ENCODE measurements at places on chromosomes 7 and 10.

DNA sequence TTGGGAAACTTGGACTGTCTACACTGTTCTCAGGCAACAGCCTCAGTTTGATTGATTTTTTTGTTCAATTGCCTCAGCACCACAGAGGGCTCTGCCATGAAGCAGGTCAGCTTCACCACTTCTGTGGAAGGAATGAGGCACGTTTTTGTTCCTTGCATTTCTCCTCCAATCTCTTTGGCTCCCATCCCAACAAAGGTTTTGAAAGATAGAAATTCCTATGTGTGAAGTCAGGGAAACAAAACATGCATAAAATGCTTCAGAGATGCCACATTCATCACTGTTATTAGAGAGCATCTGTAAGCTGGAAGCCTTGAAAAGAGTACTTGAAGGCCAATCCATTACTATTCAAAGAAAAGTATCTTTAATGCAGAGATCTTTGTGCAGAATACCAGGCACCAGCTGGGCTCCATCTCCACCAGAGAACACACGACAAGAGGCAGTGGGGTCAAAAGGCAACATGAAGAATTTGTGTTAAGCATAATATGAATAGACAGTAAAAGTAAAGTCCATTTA is 249.1 kb upstream of the LYZL1 start:
- DNase-seq = no peak

GRCh38 chr10:31064348-31064747 is 32.7 kb upstream of the ZNF438 start:
- DNase-seq = no peak

DNA sequence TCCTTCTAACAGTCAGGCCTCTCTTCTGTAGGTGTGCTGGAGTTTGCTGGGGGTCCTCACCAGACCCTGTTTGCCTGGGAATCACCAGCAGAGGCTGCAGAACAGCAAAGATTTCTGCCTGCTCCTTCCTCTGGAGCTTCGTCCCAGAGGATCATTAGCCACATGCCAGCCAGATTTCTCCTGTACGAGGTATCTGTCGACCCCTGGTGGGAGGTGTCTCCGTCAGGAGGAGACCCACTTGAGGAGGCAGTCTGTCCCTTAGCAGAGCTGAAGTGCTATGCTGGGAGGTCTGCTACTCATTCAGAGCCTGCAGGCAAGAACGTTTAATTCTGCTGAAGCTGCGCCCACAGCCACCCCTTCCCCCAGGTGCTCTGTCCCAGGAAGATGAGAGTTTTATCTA is 611.1 kb upstream of the COBL start:
- DNase-seq = no peak

DNA sequence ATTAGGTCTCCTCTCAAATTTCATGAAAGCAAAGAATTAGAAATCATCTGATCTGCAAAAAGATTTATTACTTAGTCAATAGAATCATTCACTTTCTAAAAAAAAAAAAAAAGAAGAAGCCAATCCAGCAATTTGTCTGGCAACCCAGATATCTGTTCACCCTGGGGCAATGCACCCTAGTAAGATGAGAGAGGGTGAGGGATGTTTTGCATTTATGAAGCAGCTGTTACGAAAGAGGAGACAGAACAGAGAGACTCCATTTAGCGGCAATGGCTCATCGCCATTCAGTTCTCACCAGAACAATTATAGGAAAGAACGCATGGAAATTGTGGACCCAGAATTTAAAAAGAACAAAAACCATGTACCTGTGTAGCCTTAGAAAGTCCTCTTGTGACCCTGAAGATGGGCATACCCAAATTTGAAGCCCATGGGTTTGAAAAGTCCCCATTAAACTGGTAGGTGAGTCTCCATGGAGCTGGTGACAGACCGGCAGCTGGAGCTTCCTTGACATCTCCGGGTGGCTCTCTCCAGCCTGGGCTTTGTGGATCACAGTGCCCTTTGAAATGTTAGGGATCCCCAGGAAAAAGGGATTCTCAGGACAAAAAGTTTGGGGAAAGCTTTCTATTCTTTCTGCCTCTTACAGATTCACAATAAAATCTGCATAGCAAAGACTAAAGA is 45.5 kb upstream of the CCDC3 start:
- DNase-seq = no peak

DNA sequence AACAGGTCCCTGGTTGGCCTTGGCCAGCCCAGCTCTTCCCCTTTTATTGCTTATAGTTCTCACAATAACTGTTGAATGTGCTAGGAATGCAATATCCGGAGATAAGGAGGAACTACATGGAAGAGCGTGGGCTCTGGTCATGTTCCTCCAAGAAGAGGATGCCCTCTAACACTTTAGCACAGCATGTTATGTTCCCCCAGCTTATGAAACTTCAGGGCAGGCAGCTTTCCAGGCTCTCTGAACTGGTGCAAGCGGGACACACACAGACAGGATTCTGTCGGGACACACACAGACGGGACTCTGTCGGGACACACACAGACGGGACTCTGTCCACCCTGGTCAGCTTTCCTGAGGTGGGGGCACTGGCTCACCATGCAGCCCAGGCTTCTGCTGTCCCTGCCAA is 141.6 kb downstream of the PKD1L1 start:
- no peak for DNase-seq

DNA sequence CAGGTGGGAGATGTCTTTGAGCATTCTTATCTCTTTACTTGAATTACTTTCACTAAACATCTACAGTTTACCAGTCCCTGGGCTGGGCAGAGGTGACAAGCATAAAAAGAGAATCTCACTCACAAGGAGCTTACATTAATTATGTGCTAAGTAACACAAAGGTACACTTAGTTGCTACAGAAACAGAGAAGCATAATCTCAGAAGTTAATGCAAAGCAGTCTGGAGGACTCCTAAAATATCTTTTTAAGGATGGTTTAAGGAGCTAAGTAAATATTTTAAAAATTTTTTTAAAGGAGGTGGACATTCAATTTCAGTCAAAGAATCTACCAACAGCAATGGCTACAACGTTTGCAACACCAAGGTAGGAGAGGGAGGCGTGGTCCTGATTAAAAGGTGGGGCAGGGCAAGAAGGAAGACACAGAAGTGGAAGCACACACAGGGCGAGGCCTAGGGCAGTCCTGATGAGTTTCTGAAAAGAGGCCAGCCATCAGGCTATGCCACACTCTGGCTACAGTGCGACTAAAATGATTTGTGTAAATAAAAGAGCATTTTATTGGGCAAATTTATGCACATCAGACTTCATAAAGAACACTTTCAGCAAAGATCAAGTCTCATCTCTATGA is 5.3 kb downstream of the LARP4B start:
- DNase-seq = no peak

DNA sequence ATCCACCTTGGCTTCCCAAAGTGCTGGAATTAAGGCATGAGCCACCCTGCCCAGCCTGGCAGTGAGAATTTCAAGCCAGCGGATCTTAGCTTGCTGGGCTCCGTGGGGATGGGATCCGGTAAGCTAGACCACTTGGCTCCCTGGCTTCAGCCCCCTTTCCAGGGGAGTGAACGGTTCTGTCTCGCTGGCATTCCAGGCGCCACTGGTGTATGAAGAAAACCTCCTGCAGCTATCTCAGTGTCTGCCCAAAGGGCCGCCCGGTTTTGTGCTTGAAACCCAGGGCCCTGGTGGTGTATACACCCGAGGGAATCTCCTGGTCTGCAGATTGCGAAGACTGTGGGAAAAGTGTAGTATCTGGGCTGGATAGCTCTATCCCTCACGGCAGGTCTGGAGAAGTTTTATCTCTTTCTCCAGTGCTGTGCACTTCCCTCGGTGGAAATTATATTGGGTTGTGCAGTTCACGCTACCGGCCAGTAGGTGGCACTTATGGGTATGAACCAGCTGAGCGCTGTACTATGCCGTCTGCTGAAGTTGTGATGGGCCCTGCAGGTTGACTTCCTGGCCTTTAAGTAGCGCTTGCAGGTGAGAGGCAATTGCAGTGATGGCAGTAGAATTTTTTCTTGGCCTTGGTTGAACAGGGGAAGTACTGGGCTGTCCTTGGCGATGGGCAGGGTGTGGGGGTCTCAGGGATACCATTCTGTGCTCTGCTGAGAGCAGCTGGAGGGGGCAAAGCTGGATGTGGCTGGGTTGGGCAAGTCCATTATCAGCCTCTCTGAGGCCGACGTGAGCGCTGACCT is 138.0 kb upstream of the MTPN start:
- peak; percentile 28 for DNase-seq

- DNase-seq = no peak
These were observed 43.6 kb upstream of the JAZF1 start for GRCh38 chr7:28224172-28224571.

- DNase-seq = no peak
These were observed 96.0 kb downstream of the CALN1 start for GRCh38 chr7:72316148-72316547.

GRCh38 chr7:157501581-157501980 is 164.8 kb downstream of the DNAJB6 start:
- DNase-seq = no peak

DNA sequence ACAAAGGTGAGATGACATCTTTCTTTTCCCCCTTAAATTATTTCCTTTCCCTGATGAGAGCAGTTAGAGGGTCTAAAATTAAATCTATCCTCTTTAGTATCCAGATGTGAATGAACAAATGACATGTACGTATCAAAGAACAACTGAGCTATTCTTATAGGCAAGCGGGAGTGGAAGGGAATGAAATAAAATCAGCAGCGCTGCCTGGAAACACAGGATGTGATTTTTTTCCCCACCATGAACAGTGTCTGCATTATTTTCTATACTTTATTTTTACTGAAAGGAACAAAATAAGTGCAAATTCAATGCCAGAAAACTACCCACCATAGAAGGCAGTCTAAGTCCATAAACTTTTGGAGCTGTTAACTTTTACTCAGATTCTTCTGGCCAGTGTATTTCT is 40.6 kb downstream of the SLC26A4 start:
- DNase-seq = no peak

DNA sequence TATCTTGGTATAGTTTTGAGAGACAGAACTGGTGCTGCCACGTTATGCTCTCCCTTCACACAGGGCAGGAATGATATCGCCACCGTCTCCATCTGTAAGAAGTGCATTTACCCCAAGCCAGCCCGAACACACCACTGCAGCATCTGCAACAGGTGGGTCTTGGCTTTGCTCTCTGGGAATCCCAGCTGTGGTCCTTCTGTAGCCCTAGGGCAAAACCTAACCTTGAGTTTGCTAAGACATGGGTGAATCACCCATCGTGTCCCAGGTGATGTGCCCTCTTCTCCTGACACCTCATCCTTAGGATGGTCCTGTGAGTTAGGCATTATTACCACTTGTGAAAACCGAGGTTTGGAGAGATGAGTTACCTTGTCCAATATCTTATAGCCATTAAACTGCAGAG is 6.4 kb downstream of the ZDHHC16 start:
- DNase-seq = no peak

- no peak for DNase-seq
These were observed 40.8 kb upstream of the WIPF3 start for GRCh38 chr7:29765490-29765889.

DNA sequence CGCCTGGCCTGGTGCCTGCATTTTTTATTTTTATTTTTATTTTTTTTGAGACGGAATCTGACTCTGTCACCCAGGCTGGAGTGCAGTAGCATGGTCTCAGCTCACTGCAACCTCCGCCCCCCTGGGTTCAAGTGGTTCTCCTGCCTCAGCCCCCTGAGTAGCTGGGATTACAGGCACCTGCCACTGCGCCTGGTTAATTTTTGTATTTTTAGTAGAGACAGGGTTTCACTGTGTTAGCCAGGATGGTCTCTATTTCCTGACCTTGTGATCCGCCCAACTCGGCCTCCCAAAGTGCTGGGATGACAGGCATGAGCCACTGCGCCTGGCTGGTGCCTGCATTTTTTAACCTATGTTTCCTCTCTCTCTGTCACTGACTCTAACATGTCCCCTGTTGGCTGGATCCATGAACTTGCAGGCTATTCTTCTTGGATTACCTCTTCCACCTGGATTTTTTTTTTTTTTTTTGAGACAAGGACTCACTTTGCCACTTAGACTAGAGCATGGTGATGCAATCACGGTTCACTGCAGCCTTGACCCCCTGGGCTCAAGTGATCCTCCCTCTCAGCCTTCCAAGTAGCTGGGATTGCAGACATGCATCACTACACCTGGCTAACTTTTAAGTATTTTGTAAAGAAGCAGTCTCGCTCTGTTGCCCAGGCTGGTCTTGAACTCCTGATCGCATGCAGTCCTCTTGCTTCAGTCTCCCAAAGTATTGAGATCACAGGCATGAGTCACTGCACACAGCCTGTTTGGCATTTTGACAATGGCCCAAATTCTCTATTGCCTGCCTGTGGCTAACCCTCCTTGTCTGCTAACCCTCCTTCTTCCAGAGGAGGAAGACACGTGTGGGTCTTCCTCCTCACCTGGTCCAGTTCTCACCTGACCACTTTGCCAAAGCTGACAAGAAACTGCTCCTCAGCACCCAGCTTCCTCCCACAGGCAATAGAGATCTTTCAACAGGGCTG is 23.0 kb upstream of the PRPF18 start:
- no peak for DNase-seq

DNA sequence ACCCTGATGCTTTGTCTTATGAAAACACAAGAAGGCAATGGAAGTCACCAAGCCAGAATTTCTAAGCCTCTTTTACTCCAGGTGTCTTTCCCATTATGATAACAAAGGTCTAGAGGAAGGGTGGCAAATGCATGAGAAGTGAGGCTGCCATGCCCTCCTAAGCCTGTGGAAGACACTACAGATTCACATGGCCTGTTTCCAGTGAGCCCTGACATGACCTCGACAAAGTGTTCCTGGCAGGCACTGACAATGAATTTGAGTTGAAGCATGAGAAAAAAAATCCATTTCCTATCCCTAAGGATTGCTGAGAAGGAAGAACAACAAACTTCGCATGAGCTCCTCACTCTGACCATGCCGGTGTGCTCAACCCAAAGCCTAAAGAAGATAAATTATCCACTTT is 268.0 kb downstream of the HTR7 start:
- no peak for DNase-seq

GRCh38 chr10:97336942-97337831 is 2.7 kb upstream of the FRAT2 start:
- no peak for DNase-seq

GRCh38 chr10:66049335-66049734 is 876.5 kb upstream of the LRRTM3 start:
- no peak for DNase-seq

GRCh38 chr10:92886334-92886961 is 38.1 kb downstream of the EXOC6 start:
- no peak for DNase-seq

DNA sequence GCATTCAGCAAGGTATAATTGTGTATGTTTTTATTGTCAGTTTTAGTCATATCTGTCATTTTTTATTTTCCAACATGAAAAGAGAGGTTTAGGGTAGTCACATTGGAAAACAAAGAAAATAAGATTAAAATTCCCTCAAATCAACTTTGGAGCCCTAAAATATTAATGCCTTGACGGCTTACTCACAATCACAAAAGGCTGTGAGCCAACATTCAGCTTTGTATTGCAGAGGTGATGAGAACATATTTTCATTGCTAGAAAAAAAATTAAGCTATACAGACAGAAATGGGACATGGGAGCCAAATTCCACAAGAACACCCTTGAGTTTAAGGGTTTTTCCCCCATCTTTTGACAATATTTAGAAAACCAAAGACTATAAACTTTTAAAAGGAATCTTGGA is 30.2 kb downstream of the CALD1 start:
- DNase-seq = no peak
